ENCODE measurements at places on chromosomes 12 and 14.

GRCh38 chr14:20781803-20782202, 735 bp downstream of the RNASE6 start:
- no peak for DNase-seq

DNA sequence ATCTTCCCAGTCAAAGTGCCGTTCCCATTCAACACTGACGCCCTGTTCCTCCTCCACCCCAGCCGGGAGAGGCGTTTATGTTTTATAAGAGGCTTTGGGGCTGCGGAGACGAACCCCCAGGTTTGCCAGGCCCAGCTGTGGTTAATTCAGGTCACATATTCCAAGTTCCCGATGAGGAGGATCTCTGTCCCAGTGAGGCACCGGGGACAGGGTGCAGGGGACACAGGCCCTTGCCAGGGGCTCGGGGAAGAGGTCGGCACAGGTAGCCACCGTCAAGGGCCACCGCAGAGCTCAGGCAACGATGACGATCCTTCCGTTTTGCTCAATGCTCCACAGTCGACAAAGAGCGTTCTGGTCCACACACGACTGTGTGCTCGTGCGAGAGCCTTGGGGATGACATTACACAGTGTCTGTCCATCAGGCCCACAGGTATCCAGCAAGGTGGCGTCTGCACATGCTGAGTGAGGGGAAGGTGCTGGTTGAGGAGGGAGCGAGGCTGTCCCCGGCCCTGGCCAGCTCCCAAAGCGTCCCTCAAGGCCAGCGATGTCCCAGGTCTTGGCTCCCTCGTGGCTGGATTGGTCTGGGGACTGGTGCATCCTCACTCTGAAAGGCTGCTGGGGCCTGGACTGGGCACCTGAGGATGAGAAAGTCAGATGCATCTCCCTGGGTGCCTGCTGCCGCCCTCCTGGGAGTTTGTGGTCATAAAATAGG, 189.2 kb upstream of the C14orf180 start:
- no peak for DNase-seq

DNA sequence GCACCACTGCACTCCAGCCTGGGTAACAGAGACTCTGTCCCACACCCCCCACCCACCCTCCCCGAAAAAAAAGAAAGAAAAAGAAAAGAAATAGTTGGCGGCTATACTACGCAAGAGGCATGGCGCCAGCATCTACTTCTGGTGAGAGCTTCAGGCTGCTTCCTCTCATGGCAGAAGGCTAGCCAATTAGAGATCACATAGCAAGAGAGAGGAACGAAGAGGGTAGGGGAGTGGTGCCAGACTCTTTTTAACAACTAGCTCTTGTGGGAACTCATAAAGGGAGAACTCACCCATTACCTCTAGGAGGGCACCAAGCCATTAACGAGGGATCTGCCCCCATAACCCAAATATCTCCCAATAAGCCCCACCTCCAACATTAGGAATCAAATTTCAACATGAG, 6.2 kb downstream of the DENND5B start:
- DNase-seq = no peak

DNA sequence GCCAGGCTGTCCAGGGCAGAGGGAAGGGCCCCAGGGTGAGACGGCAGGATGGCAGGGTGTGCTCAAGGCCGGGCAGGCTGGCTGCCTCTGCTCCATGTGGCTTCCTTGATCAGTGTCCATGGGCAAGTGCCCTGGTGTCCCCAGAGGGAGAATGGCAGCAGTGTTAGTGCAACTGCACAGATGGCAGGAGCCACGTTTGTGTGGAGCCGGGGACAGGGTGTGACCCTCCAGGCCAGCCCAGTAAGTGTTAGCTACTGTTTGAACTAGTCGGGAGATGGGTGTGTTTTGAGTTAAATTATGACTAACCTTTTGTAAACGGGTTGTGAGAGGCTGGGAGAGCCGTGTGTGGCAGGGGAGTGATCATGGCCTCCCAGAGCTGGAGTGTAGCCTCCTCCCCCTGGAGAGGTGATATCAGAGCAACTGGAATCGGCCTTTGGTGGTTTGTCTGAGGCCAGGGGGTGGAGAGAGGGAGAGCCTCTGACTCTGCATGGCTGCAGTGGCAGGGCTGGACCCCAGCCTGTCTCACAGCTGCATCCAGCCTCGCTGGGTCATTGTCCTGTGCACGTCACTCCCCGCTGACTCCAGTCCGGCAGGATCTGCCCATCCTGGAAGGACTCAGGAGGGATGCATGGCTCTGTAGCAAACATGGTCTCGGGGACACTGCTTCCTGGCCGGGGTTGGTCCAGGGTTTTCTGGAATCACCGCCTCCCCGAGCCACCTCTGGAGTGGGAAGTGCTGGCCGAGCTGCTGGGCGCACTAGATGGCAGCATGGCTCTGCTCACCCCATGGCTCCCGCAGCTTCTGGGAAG, 27.8 kb downstream of the AACS start:
- DNase-seq = no peak

DNA sequence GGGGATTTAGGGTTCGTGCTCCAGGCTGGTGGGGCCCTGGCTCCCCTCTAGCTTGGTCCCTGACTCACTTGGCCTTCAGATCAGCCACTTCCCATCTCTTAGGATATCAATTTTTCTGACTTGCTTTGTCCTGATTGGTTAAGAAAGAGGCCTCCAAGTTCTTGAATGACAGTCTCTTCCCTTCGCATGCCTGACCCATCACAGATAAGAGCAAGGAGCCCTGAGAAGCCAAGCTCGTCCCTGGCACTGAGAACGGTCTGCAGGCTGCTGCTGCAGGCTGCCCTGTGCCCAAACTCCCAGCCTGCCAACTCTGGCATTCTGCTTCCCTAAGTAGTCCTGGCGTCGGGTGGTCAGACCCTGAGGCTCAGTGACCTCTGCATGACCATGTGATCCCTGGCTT, 794 bp upstream of the LRTM2 start:
- DNase-seq = no peak

DNA sequence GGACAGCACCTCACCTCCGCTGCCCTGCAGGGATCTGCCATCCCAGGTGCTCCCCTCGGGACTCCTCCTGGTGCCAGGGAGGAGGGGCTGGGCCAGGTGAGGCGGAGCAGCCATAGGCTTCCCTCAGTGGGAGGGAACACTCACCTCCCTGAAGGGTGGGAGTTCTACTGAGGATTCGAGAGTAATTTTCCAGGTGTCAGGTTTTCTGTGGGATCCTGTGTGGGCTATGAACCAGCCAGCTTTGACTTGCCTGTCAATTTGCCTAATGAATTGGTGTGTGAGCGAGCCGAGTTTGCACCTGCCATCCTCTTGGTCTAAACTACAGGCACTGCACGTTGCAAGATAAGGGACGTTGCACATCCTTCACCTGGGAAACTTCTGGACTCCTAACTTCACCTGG, 50.3 kb downstream of the NOC4L start:
- peak; percentile 67 for DNase-seq

DNA sequence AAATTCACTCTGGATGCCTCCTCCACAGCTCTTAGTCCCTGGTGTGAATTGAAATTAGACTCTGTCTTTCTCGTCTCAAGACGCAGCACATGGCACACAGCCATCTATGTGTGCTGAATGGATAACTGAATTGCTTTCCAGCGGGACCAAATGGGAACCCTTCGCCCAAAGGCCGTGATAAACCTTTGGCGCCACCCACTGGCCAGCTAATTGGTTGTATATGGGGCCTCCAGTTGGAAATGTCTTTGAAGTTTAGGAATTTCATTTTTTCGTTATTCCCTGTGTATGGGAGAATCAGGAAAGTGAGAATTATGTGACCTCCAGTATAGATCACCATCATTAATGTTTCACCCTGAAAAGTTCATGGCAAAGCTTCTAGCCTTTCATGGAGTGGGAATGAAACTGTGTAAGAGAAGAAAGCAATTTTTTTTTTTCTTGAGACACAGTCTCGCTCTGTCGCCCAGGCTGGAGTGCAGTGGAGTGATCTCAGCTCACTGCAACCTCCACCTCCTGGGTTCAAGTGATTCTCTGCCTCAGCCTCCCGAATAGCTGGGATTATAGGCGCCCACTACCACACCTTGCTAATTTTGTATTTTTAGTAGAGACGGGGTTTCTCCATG, 9.8 kb upstream of the HSP90AA1 start:
- DNase-seq = peak; percentile 65

DNA sequence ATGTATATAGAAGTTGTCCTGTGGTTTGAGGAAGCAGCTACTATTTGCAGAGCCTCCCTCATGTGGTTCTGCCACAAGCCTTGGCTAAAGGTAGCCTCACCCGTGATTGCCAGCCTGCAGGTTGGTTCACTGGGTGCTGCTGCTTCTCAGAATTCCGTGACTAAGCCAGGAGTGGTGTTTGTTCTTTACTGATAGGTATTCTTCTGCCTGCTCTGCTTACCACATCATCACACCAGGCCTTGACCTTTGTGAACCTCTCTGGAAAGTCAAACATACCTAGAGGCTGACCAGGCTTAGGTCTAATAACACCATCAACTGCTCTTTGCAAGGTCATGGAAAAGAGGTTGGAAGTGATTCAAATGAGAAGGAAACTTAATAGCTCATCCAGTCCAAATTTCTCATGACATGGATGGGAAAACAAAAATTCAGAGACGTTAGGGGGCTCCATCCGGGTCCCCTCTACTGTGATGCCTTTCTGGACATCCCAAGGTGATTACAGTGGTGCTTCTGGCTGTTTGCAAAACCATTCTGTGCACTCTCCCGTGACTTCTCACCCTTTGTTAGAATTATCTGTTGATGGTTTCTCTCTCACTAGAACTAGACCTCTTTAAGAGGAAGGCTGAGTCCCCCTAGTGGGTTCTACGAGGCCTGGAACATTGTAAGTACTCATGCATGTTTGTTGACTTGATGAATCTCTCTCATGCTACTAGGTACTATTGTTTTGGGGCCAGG, 8.5 kb upstream of the SOCS2 start:
- DNase-seq = peak; percentile 12

- no peak for DNase-seq
These were observed 39.4 kb downstream of the ETV6 start for GRCh38 chr12:11688831-11689230.

DNA sequence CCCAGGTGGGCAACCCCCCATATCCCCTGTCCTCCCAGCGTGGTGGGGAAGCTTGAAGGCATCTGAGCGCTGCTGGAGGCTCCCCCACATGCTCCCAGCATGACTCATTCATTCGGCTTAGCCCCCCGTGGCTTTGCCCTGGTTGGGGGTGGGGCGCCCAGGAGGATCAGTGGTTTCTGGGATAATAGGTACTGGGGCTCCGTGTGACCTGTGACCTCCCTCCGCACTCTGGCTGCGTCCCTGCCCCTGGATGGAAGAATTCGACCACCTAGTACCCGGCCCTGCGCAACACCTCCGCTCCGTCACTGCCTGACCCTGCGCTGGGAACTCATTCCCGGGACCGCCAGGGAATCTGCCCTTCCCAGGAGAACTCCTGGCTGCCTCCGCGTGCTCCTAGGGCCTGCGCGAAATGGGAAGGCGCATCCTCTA, 120.1 kb downstream of the AACS start:
- peak; percentile 55 for DNase-seq

GRCh38 chr14:95784137-95784536, 70.2 kb upstream of the TCL1A start:
- DNase-seq = no peak

DNA sequence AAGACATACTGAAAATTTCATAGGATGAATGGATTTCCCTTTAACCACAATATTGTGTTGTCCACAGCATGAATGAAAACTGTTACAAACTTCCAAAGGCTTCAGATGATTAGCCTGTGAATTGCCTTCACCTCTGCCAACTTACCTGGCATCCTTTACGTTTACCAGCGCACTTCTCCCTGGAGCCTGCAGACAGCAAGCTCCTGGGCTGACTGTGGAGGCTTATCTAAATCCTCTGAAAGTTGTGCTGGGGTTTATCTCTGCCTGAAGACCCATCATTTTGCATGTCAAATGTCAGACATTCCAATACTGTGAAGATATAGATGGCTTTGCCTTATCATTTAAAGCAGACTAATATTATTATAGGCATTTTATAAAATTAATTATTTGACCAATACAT, 403.0 kb downstream of the SYT1 start:
- no peak for DNase-seq

DNA sequence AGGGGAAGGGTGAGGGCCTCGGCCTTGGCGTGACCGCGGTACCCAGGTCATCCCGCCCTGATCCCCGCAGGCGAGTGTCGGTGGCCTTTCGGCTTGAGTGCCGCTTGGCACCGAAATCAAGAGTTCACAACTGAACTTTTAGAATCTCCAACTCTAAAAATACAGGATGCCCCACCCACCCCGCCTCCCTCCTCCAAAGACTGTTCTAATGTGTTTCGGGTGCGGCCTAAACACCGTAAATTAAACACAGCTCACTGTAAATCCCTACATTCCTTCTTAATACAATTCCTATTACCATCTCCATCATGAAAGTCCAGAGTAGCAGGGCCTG, 11.4 kb downstream of the SCNN1A start:
- DNase-seq = no peak

GRCh38 chr14:101229666-101230065, 326.1 kb upstream of the RTL1 start:
- no peak for DNase-seq

- peak; percentile 8 for DNase-seq
These were observed 1.6 kb downstream of the PHLDA1 start for GRCh38 chr12:76029982-76030340.

- no peak for DNase-seq
These were observed 91.2 kb upstream of the PARP11 start for GRCh38 chr12:3964439-3964838.

GRCh38 chr12:72209086-72209485, 63.1 kb upstream of the TRHDE start:
- no peak for DNase-seq

GRCh38 chr12:3168223-3169221, 91.3 kb downstream of the TSPAN9 start:
- no peak for DNase-seq

DNA sequence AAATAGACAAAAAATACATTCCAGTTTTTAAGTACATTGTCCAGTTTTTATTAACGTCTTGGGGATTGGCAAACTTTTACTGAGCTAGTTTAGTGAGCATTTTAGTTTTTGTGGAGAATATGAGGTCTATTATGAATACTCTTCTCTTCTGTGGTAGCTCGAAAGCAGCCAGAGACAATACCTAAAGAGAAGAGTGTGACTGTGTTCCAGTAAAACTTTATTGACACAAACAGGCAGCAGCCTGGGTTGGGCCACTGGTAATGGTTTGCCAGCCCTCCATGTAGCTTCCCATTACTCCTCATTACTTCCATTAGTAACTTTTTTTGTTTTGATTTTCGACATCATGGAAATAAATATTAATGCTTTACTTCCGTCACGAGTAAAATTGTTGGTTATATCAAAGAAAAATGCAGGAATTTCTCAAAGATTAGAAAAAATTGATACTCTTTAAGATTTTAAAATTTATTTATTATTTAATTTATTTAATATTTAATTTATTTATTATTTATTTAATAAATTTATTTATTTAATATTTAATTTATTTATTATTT, 19.6 kb downstream of the RMST start:
- no peak for DNase-seq

GRCh38 chr14:52824462-52824861, 33.1 kb upstream of the GNPNAT1 start:
- DNase-seq = no peak

DNA sequence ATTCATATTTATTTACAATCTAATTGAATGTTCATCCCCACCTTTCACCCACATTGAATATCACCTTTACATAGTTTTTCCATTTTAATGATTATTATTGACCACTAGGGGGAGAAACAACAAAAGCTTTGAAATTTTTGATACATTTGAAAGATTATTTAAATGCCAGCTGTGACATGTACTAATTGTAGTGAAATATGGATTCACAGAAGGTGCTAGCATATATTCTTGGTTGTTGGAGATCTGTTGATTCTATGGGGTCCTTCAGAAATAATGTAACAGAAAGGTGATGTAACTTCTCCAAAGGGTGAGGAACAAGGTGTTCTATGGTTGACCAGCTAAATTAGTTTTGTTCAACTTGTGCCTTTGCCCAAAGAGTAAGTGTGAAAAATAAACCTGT, 22.4 kb upstream of the GPR33 start:
- DNase-seq = peak; percentile 33

GRCh38 chr12:111870706-111871105, 28.7 kb downstream of the MAPKAPK5 start:
- no peak for DNase-seq
